ENCODE measurements at places on chromosomes 7 and 10.

DNA sequence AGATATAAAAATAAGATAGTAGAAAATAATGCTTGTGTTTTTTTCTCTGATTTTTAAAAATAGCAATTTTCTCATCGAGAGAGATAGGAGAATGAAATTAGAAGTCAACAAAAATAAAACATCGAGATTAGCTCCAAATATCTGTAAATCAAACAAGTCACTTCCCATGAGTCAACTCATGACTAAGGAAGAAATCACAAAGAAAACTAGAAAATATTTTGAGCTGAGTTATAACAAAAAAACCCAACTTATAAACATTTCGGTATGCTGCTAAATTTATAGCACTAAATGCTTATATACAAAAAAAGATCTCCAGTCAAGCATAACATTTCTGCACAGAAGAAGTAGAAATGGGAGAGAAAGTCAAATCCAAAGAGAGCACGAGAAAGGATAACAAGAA, 140.1 kb downstream of the ITGA8 start:
- DNase-seq: no peak

GRCh38 chr10:48317321-48317990, 11.0 kb downstream of the MAPK8 start:
- no peak for DNase-seq

GRCh38 chr10:91521439-91521838, 111.3 kb downstream of the HECTD2 start:
- DNase-seq: no peak

DNA sequence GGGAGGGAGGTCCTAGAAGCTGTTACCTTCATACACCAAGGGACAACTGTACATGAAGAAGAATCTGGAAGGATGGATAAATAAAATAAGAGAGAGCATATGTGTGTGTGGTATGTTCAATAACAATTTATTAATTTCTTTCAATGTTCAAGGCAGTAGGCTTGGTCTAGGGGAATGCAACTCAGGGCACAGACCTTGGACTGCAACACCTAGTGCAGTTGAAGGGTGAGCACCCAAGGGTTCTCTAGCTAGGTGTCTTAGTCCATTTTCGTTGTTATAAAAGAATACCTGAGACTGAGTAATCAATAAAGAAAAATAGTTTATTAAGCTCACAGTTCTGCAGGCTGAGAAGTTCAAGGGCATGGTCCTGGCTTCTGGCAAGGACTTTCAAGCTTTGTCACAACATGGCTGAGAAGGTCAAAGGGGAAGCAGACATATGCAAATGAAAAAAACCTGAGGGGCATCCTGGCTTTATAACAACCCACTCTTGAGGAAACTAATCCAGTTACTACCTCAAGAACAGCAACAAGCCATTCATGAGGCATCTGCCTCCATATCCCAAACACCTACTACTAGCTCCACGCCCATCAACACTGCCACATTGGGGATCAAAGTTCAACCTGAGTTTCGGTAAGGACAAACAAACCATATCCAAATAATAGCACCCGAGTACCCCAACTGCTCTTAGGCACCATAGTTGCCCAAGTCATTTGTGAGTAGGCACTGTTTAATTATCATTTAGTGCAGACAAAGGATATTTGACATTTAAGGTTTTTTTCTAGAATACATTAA, 15.7 kb upstream of the SGCE start:
- DNase-seq: no peak

- no peak for DNase-seq
These were observed 43.7 kb downstream of the ASZ1 start for GRCh38 chr7:117383483-117384189.

- DNase-seq: no peak
These were observed 6.6 kb downstream of the DGKI start for GRCh38 chr7:137839903-137840779.

DNA sequence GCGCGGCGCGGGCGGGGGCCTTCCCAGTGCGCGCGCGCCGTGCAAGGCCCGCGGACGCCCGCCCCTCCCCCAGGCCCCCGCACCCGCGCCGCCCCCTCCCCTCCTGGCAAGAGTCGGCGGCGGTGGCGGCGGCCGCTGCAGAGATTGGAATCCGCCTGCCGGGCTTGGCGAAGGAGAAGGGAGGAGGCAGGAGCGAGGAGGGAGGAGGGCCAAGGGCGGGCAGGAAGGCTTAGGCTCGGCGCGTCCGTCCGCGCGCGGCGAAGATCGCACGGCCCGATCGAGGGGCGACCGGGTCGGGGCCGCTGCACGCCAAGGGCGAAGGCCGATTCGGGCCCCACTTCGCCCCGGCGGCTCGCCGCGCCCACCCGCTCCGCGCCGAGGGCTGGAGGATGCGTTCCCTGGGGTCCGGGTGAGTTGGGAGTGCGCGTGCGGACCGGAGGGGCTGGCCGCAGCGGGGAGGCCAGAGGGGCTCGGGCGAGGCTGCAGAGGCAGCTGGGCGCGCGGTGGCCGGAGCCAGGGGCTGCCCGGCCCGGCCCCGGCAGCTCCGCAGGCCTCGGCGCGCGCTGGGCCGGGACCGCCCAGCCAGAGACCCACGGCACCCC, at the start of gene BMPR1A:
BMPR1A (plus strand) TSS at position 109 of the 602 bp plus-strand sequence. CDS start 119,400 bp downstream, outside the sequence.
- peak; percentile 58 for DNase-seq

DNA sequence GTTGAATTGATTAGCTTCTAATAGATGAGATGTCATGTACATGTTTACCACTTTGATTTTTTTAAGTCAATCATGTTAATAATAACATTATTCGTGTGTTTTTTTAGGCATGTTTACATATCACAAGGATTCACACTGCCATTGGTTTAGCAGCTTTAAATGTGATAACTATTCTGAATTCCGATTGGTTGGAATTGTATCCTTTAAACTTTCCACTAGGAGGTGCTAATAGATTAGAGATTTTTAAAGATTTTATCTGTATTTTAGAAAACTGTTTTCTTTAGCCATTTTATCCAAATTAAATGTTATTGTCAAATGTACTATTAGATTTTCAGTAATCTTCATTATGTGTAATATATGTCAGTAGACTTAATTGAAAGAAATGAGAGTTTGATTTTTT, 83.2 kb downstream of the HECTD2 start:
- DNase-seq: peak; percentile 80

- peak; percentile 56 for DNase-seq
These were observed 9.6 kb upstream of the STRA8 start for GRCh38 chr7:135224027-135224426.

- DNase-seq: no peak
These were observed 70.8 kb downstream of the ASB13 start for GRCh38 chr10:5595591-5595990.

GRCh38 chr7:107390916-107391315, 78.9 kb upstream of the GPR22 start:
- DNase-seq: no peak

GRCh38 chr7:84900215-84900614, 286.6 kb downstream of the SEMA3D start:
- DNase-seq: peak; percentile 17

DNA sequence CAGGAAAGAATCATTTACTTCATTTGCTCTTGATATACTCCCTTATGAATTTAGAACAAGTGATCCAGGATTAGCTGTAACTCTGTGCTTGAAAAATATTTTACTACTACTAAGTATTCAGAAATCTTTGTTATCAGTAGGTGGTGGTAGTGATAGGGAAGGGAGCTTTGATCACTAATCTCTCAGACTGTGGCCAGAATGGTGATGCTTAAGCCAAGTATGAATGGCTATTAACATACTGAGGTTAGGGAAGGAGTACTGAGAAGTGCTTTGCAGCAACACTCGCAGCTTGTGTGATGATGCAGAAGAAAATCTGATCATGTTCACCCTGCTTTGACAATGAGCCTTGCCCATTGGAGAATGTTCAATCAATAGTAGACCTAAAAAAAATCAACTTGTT, 29.3 kb downstream of the AP3M1 start:
- DNase-seq: no peak

DNA sequence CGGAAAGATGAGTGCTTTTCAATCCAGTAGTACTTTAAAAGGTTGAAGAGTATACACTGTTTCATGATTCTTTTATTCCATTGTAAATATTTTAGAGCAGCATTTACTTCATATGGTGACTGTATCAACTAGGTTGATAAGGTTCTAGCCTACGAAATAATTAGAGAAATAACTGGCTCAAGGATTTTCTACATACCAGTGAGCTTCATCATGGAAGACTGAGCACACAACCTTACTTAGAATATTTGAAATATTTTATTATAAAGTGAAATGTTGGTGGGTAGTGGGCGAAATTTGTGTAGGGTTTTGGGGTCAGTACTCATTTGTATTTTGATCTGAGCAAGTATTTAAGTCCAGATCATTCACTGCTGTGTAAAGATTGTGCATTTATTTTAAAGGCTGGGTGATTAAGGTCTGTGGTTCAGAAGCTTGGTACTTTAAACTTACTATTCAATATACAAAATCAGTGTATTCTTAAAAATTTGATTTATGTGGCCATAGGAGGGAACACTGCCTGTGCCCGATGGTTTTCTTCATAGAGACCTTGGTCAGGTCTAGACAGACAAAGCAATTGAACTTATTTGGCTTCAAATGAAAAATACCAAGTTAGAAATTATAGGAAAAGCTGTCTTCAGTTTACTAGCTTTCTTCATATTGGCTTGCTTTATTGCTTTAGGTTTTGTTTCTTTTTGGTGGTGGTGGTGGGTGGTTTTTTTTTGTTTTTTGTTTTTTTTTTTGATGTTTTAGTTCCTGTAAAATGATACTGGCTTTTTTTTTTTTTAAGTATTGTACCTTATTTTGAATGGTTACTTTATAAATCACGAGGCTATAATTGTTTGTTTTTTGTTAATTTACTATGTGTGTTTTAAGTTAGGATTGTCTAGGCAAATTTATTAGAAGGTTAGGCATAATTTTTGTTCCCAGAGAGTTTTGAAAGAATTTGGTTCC, 3.0 kb downstream of the KMT2E start:
- DNase-seq: no peak

DNA sequence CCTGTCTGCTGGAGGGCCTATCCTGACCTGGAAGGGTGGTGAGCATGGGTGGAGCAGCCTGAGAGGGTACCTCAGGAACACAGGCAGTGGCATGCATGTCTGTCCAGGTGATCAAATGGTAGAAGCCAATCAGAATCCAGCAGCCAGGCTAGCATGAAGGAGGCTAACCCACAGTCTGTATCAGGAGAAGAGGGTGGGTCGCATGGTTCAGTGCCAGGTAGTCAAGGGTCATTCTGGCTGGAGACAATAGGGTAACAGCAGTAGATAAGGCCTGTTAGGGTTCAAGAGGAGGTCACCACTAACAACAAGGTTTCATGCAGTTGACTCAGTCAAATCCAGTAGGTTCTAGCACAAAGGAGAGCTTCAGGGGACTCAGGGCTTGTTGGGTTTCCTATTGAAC, 10.4 kb downstream of the ALDH18A1 start:
- no peak for DNase-seq

- DNase-seq: no peak
These were observed 479.3 kb upstream of the PODXL start for GRCh38 chr7:132035517-132036362.

GRCh38 chr7:158544708-158545107, 42.9 kb downstream of the PTPRN2 start:
- DNase-seq: no peak

DNA sequence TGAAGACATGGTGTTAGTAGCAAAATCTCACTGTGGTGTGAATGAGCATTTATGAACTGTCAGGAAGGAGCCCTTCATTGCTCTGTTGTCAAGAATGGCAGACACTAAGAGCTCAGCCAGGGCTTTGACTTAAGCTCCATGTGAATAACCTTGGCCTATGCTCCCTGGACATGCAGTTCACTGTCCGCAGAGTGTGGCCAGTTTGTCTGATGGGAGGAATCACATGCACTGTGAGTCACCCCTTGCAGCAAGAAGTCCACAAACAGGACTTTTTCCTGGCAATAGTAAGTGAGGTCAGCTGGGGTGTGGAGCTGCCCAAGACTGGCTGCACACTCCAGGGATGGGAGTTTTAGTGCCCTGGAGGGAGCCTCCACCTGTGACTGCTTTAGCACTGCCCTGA, 49.5 kb downstream of the ZNF37A start:
- DNase-seq: no peak

- no peak for DNase-seq
These were observed 38.3 kb downstream of the TSPAN15 start for GRCh38 chr10:69489506-69490090.

- DNase-seq: no peak
These were observed 66.2 kb downstream of the VPS41 start for GRCh38 chr7:38842746-38843145.

DNA sequence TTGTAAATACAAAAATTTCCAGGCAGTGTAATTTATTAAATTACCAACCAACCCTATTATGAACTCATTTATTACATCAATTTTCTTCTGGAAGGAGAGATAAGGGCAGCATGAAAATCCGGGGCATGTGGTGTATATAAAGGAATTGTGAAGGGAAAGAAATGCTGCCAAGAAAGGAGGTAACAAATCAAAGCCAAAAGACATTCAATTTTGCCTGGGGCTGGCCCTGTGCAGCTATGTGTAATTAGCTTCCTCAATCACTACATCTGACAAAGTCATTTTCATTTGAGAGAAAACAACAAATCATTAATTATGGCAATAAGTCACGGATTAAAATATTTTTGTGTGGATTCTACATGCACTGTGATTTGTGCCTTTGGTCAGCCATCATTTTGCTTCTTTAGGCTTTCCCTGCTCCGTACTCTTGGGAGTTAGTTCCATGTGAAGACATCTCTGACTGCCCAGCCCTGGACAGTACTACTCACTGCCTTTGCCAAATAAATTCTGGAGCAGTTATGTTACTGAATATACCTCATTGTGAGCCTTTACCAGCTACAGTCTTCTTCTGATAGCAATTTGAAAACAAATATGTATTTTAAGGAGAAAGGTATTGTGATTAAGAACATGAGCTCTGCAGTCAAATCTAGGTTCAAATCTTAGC, 191.7 kb downstream of the RELN start:
- no peak for DNase-seq

GRCh38 chr7:72429316-72429715, 17.2 kb upstream of the CALN1 start:
- DNase-seq: no peak

- no peak for DNase-seq
These were observed 6.4 kb upstream of the ORAI2 start for GRCh38 chr7:102427019-102427405.

GRCh38 chr10:68284062-68285001, 47.5 kb upstream of the HNRNPH3 start:
- DNase-seq: no peak

DNA sequence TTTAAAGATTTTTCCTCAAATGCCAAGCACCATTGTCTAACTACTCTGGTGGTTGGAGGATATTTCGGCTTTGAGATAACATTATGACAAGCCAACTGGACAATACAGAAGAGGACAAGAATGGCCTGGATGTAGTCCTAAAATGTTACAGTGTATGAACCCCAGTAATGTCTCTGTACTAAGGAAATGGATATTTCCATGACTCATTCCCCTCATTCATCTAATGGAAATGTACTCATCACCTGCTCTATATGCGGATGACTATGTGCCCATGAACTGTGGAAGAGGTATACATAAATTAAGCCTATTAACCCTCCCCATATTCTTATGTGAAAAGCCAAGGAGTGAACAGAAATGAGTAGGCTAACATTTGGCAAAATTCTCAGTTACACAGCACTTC, 207.9 kb downstream of the CACNA2D1 start:
- DNase-seq: no peak
